ENCODE measurements at places on chromosomes 11 and 22.

DNA sequence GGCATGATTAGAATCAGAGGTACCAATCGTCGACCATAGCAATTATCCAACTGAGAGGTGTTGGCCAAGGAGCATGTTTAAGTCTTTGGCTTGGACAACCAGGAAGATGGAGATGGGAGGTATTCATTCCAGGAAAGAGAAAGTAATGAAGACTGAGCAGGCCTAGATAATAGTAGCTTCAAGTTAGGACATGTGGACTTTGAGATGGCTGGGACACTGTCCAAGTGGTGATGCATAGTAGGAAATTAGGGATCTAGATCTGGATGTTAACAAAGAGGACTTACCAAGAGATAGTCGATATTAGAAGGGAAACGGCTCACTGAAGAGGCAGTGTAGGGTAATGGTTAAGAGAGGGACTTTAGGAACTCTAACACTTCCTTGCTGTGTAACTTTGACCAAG lies 266.7 kb downstream of the FAM76B start:
- DNase-seq = no peak

- DNase-seq = peak; percentile 42
Measured at GRCh38 chr22:24506802-24507438, 11.8 kb downstream of the UPB1 start.

DNA sequence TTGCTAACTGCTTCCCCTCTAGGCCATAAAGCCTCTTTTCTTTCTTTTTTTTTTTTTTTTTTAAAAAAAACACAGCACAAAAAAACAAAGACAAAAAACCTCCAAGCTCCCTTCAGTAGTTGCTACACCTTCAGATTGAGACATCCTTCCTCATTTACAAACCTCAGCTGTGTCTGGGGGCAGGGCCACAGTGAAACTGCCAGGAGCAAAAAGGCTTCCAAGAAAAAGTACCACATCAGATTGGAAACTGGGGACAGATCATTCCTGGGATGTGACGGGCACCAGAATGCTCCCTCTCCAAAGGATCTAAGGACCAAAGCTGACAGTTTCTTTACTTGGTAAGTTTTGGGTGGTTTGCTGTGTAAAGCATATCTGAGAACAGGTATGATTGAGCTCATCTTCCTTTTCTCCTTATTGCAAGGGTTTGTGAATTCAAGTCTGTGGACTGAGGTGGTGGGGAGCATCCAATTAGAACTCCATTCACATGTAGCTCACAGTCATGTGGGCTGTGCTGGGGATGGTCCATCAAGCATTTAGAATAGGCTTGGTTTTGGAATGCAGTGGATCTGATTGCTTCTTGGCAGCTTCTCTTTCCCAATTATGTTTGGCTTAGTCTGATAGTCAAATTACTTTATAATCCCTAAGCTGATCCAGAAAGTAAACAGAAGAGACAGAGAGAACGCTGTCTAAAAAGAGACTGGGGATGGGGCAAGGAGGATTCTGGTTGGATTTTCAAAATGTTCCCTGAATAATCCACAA lies 705 bp downstream of the BBOX1 start:
- DNase-seq = no peak

DNA sequence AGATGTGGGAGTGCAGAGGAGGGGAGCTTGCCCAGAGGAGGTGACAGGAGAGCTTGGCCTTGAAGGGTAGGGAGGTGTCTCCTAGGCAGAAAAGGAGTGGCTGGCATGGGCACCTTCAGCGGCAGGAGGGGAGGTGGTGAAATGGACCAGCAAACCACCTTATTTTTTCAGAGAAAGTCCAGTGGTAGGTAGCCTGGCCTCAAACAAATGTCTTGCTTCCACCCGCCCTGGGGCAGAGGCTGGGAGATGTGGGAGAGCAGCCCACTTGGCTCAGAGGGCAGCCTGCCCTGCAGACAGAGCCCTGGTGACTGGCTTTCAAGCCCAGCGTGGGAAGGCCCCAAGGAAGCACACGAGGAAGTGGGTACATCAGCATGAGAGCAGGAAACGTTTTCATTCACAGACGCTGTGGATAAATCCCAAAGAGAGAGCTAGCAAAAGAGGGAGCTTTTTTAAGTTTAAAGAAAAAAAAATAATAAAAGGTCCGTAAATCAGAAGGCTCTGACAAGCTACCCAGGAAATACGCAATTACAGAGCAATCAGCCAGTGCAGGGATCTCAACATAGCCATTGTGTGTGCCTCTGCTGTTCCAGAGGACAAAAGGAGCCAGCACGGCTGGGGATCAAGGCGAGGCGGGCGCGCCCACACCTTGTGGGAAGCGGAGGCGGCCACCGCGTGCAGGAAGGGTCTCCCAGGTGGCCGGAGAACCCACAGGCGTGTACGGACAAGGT lies 238.7 kb upstream of the PLET1 start:
- DNase-seq = no peak

DNA sequence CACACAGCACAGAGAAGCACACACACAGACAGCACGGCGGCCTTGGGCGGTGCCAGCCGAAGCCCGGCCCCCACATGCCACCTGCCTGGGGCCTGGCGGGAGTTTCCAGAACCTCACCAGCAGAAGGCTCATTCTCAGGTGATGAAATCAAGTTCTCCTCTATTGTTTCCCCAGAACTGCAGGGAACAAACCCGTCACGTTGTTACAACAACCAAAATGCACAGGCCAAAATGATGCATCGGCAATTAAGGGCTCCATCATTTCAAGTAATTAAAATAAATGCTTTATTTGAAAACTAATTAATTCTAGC lies 30.8 kb downstream of the GNB1L start:
- DNase-seq = no peak

Data from EL (cell line).